ENCODE measurements at places on chromosomes 5 and 9. TPM values are rescaled to one million over a fixed set of nuclear protein-coding genes. Genes with fewer than 3 reads are reported as not detected.

DNA sequence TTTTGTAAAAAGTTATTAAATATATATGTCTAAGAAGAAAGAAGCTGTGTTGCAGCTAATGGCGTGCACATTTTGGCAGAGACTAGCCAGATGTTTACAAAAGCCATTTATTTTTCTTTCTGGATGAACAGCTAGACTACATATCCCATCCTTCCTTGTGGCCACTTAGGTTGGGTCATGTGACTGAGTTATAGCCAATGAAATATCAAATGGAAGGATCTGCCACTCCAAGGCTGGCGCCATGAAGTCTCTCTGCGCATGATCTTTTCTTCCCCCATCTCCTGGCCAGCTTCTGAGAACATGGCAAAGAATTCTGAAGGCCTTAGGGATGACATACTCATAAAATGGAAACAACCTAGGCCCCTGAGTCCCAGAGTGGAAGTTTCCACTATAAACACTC lies 244.2 kb upstream of the DAB2 start:
- no peak overlapping the region for H3K27ac ChIP-seq
- H3K27me3 ChIP-seq, result no peaks in the 10 kb centered on the region
- H3K4me3 ChIP-seq, result no peak overlapping the region

GRCh38 chr9:127979333-127980059 lies 1.3 kb downstream of the EEIG1 start:
- H3K4me3 ChIP-seq, result peak overlapping the region; percentile 95
- peak; percentile 73 for DNase-seq
- H3K27ac ChIP-seq, result peak overlapping the region; percentile 98
- no peaks in the 10 kb centered on the region for H3K27me3 ChIP-seq

GRCh38 chr9:34501889-34502425 lies 20.8 kb downstream of the ENHO start:
- no peak overlapping the region for H3K4me3 ChIP-seq
- peaks cover 4% of the 10 kb centered on the region for H3K27me3 ChIP-seq
- H3K4me1 ChIP-seq, result peaks cover 12% of the 10 kb centered on the region
- H3K36me3 ChIP-seq, result no peaks in the 10 kb centered on the region
- DNase-seq, result peak; percentile 42
- no peak overlapping the region for H3K27ac ChIP-seq

DNA sequence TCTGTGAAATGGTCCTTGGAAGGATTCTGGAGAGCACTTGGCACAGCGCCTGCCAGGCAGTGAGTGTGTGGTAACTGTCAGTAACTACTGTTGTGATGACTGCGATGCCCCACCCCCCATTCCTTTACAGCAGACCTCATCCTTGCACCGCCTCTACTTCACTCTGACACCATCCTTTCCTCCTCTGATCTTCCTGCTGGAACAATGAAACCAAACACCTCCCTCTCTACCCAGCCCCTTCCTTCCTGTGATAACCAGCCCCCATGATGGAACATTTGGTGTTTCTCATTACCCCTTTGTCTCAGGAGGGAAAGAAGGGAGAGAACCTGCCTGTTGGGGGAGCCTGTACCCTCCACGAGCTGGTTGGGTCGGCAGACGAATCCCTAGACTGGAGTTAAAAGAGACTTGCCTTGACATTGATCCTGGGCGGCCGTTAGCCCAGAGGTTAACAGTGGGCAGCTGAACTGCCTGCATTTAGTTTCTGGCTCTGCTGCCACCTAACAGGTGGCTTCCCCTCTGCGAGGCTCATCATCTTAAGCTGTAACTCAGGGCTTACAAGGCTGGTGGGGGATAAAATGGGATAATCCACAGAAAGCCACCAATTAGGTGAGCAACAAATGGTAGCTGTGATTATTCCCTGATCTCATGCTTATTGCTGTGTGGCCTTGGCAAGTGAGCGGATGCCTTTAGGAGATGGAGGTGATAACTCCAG lies 34.2 kb upstream of the GRPEL2 start:
- H3K36me3 ChIP-seq, result no peaks in the 10 kb centered on the region
- no peaks in the 10 kb centered on the region for H3K27me3 ChIP-seq
- H3K27ac ChIP-seq, result no peak overlapping the region
- no peak overlapping the region for H3K4me3 ChIP-seq
- H3K4me1 ChIP-seq, result peaks cover 18% of the 10 kb centered on the region
- no peak for DNase-seq

The SHOC1 gene
- total RNA-seq, result not detected

The OR1N1 gene
- total RNA-seq, result not detected

Data from WTC11 (cell line).